Activated B cell treated with CpG ODN at 0.5 μM for 24 hours (primary cell): ENCODE measurements at places on chromosomes 16 and 17. TPM values are rescaled to one million over a fixed set of nuclear protein-coding genes. Genes with fewer than 3 reads are reported as not detected.

The CCL2 gene
- 1.5 and 2.1 TPM in 2 replicates for total RNA-seq

The STX1B gene
- 1.2 and 1.6 TPM in 2 replicates for total RNA-seq

- DNase-seq, result no peak
Measured at GRCh38 chr17:49434821-49435670, 20.4 kb upstream of the PHB1 start.

- no peak for DNase-seq
Measured at GRCh38 chr16:66849021-66849420, 4.8 kb downstream of the CA7 start.

DNA sequence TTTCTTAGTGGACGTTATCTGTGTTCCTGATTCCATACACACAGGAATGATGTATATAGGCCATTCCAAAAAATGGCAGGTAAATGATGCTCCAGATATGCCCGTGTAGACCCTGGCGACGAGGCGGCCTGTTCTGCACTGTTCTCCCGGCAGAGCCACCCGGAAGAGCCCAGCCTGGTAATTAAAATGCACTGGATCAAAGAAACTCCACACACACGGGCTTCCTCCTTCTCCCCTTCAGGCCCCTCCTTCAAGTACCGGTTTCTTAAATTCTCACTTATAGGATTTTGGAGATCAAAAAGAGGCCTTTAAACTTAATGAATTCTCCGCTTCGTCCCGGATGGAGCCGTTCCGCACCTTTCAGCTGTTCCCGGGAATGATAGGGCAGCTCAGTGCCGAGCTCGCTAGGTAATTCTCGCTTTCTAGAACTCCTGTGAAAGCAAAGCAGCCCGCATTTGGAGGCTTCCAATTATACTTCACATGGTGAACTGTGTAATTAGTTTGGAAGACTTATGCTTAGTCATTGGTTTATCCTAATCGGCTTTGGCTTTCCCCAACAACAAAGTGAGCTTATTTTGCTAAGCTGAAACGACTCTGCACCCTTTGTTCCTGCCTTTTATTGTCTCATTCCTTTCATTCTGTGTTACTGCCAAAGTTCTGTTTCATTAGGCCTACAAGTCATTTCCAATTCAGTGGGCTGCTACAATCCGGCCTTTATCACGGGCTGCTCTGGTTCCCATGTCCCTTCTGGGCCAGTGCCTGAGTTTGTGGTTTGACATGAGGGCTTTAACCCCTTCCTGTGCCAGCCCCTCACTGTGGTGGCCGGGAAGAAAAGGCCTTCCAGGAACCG is 150.0 kb downstream of the MSI2 start:
- no peak for DNase-seq

DNA sequence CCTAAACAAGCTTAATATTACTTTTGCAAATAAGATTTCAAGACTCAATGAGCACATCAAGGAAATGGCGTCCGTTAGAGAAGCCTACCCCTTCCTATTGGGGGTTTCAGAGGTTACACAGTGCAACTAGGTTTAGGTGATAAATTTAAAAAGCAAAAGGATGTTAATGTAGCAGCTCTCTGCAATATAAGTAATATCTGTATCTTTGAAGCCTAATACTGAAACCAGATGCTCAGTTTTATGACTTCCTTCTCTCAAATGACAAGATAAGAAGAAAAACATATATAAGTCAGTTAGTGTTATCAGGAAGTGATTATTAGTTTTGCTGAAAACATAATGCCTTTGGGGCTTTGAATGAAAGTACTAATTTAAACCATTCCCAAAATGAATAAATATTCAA is 54.3 kb upstream of the MED13 start:
- no peak for DNase-seq

DNA sequence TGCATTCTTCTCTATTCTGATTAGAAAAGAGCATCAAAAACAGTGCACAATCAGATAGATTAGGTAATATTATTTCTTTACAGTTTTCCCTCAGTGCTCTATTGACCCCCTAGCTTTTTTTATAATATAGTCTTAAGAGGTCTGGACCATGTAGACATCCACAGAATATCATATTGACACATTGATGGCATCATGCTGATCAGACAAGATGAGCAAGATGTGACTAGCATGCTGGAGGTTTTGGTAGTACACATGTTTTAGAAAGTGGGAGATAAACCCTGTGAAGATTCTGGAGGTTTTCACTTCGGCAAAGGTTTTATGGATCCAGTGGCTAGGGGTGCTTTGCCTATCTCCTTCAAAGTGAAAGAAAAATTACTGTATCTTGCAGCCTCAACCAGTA is 2.8 kb upstream of the ABCA8 start:
- DNase-seq, result no peak
